ENCODE measurements at places on chromosomes 5 and 9.

GRCh38 chr5:77280036-77280435 is 69.6 kb downstream of the PDE8B start:
- no peak for DNase-seq

GRCh38 chr9:127786773-127787104 is 905 bp downstream of the CDK9 start:
- no peak for DNase-seq

GRCh38 chr5:68378204-68378820 is 162.8 kb downstream of the PIK3R1 start:
- DNase-seq = no peak

- peak; percentile 49 for DNase-seq
Observed at GRCh38 chr9:107504585-107505455, 15.3 kb upstream of the KLF4 start.

DNA sequence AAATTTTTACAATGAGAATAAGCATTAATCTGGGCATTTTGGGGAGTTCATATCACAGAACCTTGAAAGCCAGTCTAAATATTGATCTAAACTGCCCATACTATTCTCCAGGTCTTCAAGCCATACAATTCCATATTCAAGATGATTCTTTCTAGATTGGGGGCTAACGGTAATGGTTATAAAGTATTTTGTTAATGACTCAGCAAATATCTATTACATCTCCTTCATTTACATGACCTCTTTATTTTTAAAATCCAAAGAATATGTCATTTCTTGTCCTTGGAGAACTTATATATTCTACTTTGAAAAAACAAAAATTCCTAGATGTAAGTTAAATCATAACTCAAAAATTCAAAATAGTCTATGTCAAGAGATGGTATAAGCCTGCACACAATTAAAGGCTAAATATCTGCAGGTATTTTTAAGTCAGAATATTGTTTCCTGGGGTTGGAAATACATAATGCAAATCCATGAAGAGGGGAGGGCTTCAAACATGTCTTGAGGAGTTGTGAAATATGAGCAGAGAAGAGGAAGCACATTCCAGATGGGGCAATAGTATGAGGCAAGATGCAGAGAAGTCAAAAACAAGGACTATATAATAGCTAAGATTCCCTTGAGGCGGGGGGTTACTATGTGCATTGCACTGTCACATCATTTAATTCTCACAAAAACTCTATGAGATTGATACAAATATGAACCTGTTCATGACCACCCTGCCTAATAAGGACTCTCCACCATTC is 526.4 kb downstream of the NR2F1-AS1 start:
- DNase-seq = no peak

DNA sequence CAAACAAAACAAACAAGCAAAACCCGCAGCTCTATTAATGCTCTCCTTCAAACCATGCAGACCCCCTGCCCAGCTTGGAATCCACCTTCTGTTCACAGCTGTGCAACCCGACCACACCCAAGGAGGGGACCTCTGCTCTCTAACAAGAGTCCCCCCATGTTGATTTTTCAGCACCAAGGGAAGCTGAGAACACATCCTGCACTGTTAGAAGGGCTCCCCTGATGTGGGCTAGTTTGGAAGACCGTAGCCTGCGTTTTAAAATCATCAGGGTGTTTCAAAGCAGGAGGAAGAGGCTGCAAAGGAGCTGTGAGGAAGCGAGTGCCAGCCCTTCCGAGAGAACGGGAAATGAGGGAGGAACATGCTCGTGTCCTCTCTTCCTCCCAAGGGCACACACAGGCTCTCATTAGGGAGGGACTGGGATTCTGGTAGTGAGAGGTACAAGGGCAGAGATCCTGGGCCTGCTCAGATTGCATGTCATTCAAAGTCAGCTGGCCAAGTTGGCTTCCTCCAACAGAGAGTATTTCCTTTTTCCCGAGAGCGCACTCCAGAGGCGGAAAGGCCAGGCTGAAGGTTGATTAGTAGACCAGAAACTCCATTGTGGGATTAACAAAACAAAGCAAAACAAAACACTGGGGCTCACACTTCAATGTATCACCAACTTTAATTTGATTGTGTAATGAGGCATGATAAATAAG is 185.9 kb downstream of the SEMA6A start:
- no peak for DNase-seq

GRCh38 chr5:41754857-41755256 is 115.4 kb downstream of the OXCT1 start:
- DNase-seq = no peak

DNA sequence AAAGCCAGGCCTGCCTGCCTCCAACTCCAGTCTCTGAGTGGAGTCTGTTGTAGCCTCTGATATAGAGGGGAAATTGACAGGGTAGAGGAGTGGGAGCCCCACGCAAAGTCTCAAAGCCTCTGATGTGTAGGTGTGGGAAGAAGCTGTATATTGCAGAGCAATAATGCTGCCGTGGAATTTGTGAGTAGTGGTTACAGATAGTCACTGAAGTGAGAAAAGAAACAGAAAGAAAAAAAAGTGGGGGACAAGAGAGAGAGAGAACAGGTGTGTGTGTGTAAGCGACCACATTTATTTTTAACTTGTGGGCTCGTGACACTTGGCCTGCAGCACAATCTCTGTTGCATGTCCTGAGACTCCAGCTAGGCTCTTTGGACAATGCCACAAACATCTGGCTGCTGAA is 227.8 kb downstream of the NSG2 start:
- DNase-seq = peak; percentile 28

DNA sequence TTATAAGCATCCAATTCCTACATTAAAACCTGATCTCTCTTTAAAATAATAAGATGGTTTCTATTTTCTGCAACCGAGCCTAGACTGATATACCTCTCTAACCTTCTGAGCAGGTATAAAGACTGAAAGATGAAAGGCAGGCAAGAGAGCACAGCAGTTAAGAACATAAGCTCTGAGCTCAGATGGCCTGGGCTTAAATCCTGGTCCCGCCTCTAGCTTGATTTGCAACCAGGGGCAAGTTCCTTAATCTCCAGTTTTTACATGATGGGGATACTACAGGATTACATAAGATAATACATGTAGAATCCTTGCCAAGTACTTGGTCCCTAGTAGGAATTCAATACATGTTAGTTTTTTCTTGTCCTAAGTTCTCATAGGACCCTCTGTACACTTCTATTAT is 33.9 kb downstream of the SLC24A2 start:
- no peak for DNase-seq

GRCh38 chr5:153969563-153969895 is 69.2 kb downstream of the FAM114A2 start:
- DNase-seq = no peak

- no peak for DNase-seq
Observed at GRCh38 chr5:23332650-23333251, 174.7 kb upstream of the PRDM9 start.

- DNase-seq = no peak
Observed at GRCh38 chr5:146647656-146648199, 131.7 kb upstream of the GPR151 start.

DNA sequence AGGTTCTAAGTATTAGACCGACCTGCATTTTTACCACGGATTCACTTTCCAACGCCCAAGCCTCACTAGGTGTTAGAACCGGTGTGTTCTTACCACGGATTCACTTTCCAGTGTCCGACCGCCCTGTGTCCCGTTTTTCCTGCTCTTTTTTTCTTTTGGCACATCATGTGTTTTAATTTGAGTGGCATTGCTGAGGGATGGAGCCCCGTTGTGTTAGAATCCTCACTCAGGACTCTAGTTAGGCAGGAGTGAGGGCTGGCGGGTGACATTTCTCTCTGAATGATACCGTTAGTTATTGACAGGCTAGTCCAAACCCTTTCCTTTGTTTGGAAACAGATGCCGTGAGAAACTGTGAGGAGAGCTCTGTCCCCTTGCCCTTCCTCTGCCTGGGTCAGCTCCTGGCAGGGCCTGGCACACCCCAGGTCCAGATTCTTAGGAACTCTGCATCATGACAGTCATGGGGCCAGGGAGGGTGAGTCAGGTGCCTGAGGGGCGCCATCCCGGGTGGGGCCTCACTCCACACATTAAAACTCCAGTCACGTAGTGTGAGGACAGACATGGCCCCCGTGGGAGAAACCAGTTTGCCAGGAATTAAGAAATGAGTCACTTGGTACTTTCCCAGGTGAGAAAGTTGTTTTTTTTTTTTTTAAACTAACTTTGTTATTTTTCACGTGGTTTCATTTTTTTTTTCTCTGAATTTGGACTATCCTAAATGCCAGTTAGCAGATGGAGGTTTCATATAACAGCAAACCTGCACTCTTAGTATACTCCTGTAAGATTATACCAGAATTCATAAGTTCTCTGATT is 15.8 kb downstream of the EXOC3 start:
- DNase-seq = peak; percentile 5

DNA sequence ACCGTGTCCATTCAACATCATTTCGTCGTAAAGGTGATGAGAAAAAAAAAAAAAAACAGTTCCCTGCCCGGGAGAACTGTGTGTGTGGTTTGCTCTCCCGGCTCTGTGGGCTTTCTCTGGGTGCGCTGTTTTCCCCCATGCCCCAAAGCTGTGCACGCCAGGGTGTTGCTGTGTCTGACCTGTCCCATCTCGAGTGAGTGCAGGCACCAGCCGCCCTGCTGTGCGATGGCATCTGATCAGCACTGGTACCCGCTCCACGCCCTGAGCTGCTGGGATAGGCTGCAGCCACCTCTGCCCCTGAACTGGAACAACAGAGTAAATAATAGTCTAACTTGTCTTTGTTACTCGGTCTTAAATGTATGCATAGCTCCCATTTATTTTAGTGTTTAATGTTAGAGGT is 33.3 kb downstream of the CEP72 start:
- no peak for DNase-seq

- peak; percentile 92 for DNase-seq
Observed at GRCh38 chr9:136728080-136728547, 14.6 kb downstream of the LCN10 start.

DNA sequence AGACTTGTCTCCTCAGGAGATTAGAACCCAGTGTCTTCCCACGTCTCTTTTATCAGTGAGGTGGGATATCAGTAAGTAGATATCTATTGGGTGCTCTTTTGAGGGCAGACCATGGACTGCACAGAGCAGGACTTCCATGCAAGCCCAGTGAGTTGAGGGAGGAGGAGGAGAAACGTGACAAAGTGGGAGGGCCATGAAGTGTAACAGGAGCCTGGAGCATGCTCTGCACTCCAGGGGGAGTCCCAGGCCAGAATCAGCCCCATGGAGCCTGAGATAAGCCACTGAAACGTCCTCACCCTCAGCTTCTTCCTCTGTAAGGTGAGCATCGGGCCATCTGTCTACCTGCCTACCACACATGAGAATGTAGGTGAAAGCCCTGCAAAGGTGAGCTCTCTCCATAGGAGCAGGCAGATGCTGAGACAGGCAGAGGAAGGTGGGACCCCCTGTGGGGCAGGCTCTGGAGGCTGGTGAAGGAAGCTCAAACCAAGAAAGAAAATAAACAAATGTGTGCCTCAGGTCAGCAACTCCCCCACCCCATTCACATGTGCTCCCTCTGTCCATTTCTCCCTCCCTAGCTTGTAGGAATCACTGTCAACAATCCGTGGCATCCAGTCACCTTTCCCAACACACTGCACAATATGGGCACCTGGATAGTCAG is 87.4 kb downstream of the NRG2 start:
- DNase-seq = no peak

- peak; percentile 85 for DNase-seq
Observed at GRCh38 chr9:130107234-130107861, 53.6 kb downstream of the GPR107 start.

- no peak for DNase-seq
Observed at GRCh38 chr9:116855881-116856662, 169.0 kb downstream of the TRIM32 start.

DNA sequence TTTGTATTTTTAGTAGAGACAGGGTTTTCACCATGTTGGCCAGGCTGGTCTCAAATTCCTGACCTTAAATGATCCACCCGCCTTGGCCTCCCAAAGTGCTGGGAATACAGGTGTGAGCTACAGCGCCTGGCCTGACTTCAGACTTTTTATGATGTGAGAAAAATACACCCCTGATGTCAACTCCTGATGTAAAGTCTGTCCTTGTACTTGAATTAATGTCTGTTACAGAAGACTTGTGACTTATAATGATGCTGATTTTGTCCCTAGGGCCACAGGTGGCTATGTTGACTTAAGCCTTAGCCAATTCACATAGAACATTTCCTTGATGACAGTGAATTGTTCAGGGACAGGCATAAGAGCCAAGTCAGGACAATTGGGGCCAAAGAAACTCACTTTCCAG is 42.5 kb upstream of the MELK start:
- no peak for DNase-seq

- DNase-seq = no peak
Observed at GRCh38 chr9:83287021-83287420, 224.1 kb upstream of the RASEF start.
